ENCODE measurements at places on chromosomes 2 and 18. TPM values are rescaled to one million over a fixed set of nuclear protein-coding genes. Genes with fewer than 3 reads are reported as not detected.

The ANKRD29 gene
- total RNA-seq, result not detected

The ABCB11 gene
- 0.25 TPM for total RNA-seq

The KCNG2 gene
- not detected for total RNA-seq

The ALKAL2 gene
- not detected for total RNA-seq

The CPO gene
- not detected for total RNA-seq

The RND3 gene
- 0.51 TPM for total RNA-seq

The HDAC4 gene
- 17.1 TPM for total RNA-seq

The FIGN gene
- total RNA-seq, result 0.02 TPM

The SPATA3 gene
- not detected for total RNA-seq

The ATP6V1B1 gene
- total RNA-seq, result not detected

The TIGD1 gene
- 7.1 TPM for total RNA-seq

The QPCT gene
- total RNA-seq, result not detected
